ENCODE measurements at places on chromosomes 2 and 18.

- DNase-seq, result no peak
Measured at GRCh38 chr2:228653884-228654283, 472.4 kb upstream of the SPHKAP start.

DNA sequence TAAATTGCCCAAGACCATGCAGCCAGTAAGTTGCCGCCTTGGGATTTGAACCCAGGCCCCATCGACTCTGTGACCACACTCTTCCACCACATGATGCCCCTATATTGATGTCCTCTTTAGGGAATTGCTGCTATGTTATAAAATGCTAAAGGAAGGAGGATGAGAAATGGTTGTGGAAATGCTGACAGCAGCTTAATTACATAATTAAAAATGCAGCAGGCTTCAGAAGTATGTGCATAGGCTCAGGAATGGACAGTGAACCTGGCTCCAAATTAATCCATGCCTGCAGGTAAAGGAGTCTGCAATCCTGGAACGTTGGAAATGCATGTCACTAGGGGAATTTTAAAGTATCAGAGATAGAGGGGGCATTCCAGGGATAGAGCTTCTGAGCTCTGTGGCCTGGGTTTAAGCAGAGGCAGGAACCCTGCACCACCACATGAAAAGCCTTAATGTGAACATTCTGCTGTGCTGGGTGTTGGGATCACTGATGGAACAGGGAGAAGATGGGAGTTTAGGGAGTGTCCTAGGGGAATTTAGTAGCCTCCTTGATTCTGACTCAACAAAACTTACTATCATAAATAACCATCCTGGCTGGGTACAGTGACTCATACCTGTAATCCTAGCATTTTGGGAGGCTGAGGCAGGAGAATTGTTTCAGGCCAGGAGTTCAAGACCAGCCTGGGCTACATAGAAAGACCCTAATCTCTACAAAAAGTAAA lies 76.1 kb upstream of the CCDC85A start:
- no peak for DNase-seq

DNA sequence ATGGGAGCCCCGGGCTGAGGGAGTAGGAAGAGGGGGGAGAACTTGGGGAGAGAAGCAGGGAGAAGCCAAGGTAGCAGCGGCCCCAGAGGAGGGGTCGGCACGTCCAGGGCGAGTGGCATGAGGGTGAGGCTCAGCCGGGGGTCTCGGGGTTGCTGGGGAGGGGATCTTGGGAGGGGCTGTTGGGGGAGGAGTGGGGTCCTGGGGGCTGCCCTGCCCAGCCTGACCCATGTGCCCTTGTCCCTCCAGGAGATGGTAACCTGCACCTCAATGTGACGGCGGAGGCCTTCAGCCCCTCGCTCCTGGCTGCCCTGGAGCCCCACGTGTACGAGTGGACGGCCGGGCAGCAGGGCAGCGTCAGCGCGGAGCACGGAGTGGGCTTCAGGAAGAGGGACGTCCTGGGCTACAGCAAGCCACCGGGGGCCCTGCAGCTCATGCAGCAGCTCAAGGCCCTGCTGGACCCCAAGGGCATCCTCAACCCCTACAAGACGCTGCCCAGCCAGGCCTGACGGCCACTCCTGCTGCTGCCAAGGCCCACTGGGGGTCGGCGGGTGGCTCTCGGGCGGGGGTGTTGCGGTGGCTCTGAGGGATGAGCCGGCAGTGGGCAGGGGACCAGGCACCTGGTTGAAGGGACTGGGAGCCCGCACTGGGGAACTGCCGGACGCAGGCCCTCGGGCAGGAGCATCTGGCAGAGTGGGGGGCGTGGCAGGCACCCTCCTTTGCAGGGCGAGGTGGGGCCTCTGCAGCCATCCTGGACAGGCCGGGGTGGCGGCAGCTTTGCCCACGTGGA lies 9.0 kb upstream of the GAL3ST2 start:
- no peak for DNase-seq

GRCh38 chr2:232635820-232636219 lies 2.4 kb downstream of the EFHD1 start:
- DNase-seq, result no peak

DNA sequence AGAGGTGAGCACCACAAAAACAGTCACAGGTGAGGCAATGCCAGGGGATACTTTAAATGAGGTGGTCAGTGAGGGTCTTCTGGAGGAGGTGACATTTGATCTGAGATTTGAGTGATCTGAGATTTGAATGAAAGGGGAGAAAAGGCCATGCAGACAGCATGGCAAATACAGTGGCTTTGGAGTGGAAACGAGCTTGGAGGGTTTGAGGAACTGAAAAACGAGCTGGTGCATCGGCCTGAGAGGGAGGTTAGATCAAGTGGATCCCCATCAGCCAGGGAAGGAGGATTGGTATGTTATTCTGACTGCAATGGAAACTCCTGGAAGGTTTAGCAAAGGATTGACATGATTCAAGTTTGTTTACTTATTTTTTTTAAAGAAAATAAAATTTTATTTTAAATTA lies 245.1 kb downstream of the KCNS3 start:
- no peak for DNase-seq

DNA sequence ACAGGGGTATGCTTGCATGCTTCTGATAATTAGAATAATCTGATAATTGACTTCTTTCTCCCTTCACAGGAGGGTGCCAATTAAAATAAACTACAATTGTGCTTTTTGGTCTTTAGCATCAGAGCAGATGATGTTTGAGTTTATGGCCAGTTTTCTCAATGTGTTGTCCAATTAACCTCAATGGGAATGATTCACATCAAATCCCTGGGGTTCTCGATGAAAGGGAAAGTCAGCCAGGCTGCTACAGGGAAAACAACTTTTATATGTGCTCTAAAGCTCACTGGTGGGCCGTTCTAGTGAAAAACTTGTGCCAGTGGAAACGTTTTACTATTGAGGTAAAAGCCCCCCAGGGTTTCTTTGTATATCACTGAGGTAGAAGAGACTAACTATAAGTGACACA lies 887.3 kb upstream of the CRIM1 start:
- DNase-seq, result no peak

GRCh38 chr18:70243131-70243929 lies 37.8 kb upstream of the RTTN start:
- no peak for DNase-seq

GRCh38 chr2:75688196-75688595 lies 22.5 kb downstream of the GCFC2 start:
- DNase-seq, result no peak

DNA sequence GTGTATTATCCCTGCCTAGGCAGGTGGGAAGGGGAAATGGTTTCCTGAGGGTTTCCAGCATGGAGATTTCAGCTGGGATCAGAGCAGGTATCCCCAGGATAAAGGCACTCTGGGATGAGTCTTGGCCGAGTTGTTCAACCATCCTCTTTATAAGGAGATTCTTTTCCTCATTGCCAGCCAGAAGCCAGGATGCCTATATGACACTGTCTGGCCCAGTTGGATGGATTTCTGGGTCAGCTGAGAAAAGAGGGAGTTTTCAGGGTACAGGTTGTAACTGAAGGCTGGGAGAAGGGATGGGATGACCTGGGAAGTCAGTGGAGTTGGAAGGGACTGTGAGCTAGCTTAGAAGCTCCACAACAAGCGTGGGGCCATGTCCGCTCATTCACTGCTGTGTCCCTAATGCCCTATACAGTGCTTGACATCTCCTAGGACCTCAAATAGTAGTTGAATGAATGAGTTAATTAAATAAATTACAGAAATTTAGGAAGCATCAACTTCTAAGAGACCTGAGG lies 8.3 kb downstream of the RHOB start:
- DNase-seq, result no peak

DNA sequence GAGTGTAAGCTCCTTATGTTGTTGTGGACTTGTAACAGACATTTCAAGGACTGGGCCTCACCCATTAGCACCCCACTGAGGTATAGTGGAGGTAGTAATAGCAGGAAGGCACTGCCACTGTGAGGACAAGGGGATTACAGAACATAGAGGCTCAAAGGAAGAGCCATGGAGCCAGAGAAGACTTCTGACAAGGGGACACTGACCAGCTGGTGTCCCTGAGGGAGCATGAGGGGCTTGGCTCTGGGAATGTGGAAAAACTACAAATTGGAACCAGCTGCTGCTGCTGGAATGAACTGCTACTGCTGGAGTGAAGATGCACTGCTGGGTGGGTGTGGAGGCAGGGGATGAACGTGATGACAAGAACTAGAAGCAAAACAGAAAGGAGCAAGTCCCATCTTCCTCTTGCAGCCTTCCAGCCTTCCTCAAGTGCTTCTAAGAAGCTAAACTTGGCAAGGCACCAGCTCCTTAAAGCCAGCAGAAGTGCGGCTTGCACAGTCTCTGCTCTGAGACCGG lies 167.3 kb upstream of the NOSTRIN start:
- no peak for DNase-seq

DNA sequence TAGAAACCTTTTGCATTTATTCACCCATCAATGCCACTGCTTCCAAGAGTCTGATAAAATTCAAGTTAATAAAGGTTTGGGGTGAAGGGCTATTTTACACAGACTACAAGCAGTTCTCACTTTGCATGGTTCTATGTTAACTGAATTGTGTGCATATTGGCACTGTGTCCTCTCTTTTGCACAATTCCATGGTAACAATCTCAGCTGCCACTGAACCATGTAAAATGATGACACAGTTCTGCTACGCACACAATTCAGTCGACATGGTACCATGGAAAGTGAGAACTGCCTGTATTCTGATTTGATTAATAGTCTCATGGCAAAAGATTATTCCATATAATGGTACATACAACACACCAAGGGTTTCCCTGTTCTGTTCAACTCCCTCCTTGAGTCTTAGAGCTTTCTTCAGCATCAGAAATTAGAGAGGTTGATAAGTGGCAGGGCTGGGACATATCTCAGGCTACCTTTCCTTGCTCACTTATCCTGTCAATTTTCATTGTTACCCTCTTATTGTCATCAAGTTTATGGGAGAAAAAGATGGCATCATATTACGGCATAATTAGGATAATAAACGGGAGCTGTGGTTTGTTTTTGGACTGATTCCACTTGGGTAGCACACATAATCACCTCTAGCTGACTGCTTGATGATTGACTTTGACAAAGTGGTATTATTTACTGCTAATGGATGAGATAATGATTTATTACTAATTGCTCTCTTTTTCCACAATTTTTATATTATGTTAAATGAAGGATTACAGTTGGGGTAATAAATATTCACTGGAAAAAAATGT lies 139.3 kb upstream of the CREB1 start:
- DNase-seq, result no peak

- no peak for DNase-seq
Measured at GRCh38 chr2:46163804-46164528, 133.2 kb upstream of the EPAS1 start.

DNA sequence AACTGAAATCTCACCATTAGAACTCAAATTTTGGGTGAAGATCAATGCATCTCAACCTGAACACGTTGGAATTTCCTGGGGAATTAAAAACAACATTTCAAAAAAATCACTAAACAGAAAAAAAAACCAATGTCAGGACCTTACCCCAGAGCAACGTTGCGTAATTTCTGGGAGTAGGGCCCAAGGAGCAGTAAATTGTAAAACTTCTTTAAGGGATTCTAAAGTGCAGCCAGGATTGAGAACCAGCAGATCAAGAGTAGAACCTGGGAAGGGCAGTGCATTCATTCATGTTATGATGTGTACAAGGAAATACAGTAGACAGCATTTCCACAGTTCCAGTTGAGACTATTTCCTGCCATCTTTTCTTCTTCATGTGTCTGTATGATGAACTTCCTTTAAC lies 56.9 kb downstream of the RHBDD1 start:
- DNase-seq, result no peak

- no peak for DNase-seq
Measured at GRCh38 chr2:18176679-18177215, 298.3 kb downstream of the KCNS3 start.

GRCh38 chr18:44856157-44856556 lies 175.5 kb downstream of the SETBP1 start:
- DNase-seq, result no peak

- DNase-seq, result no peak
Measured at GRCh38 chr18:50857694-50858093, 21.2 kb upstream of the ME2 start.

GRCh38 chr2:53751728-53752127 lies 15.9 kb upstream of the CHAC2 start:
- DNase-seq, result no peak

GRCh38 chr2:55235724-55236538 lies 3.4 kb downstream of the RPS27A start:
- no peak for DNase-seq

GRCh38 chr2:234019896-234020295 lies 30.6 kb upstream of the SPP2 start:
- no peak for DNase-seq

GRCh38 chr2:164014068-164014731 lies 278.4 kb upstream of the FIGN start:
- DNase-seq, result no peak

DNA sequence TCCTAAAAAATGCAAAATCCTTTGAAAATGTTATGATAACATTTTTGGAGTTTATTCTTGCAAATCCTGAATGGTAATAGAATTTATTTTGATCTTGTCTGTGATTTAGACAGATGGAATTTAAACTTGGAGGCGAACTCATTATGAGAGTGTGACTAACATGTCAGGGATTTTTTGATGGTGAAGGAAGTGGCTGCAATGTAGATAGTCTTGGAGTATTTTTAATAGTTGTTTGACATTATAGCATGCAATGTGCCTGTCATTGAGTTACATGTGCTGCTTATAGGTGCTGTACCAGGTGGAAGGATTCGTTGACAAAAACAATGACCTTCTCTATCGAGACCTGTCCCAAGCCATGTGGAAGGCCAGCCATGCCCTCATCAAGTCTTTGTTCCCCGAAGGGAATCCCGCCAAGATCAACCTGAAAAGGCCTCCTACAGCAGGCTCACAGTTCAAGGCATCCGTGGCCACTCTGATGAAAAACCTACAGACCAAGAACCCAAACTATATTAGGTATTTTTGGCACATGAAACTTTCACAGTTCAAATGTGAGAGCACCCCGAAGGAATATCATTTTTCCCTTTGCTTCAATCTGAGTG lies 141.8 kb downstream of the MYO1B start:
- DNase-seq, result no peak

- DNase-seq, result no peak
Measured at GRCh38 chr2:9639000-9639602, 8.3 kb upstream of the YWHAQ start.

GRCh38 chr2:211802666-211803065 lies 735.9 kb downstream of the ERBB4 start:
- no peak for DNase-seq

- no peak for DNase-seq
Measured at GRCh38 chr2:239853706-239854327, 171.3 kb downstream of the NDUFA10 start.

DNA sequence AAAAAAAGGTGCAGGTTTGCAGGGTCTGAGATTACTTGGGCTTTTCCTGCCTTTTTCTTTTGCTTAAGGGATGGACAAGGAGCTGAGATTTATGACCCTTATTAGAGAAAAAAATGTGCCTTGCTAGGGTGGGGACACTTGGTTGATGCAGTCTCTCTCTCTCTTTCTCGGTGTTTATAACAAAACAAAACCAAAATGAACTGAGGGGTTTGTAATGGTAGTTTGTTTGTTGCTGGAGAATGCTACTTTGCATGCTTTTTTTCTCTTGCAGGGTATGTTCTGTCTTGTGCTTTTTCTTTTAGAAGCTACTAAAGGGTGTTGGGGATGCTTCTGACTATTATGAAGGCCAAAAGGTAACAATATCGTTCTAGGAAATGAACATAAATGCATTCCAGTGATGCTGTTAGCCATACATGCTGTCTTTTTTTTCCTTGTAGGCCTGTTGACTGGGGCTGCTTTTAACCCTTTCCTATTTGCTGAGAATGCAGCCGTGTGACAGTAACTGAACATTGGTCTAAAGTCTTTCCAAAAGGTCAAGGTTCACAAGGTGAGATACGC lies 435 bp downstream of the ZNF532 start:
- no peak for DNase-seq

GRCh38 chr2:158042666-158043065 lies 59.0 kb upstream of the UPP2 start:
- DNase-seq, result no peak

- no peak for DNase-seq
Measured at GRCh38 chr2:207289295-207290018, 123.7 kb upstream of the KLF7 start.
